ENCODE measurements at places on chromosomes 5 and 9.

GRCh38 chr9:36742264-36742663 is 169.6 kb downstream of the MELK start:
- DNase-seq: peak; percentile 32

- DNase-seq: no peak
These were observed 85.4 kb downstream of the TMEM167A start for GRCh38 chr5:82991678-82992323.

DNA sequence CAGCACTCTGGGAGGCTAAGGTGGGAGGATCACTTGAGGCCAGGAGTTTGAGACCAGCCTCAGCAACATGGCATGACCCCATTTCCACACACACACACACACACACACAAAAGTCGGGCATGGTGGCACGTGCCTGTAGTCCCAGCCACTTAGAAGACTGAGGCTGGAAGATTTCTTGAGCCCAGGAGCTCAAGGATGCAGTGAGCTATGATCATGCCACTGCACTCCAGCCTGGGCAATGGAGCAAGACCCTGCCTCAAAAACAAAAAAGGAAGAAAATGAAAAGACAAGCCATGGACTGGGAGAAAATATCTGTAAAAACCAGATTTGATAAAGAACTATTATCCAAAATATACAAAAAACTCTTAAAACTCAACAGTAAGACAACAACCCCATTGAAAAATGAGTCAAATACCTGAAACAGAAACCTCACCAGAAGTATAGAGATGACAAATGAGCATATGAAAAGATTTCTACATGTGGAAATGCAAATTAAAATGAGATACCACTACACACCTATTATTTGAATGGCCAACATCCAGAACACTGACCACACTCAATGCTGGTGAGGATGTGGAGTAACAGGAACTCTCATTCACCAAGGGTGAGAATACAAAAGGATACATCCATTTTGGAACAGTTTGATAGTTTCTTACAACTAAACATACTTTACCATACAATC is 24.7 kb downstream of the DNAJA1 start:
- no peak for DNase-seq

DNA sequence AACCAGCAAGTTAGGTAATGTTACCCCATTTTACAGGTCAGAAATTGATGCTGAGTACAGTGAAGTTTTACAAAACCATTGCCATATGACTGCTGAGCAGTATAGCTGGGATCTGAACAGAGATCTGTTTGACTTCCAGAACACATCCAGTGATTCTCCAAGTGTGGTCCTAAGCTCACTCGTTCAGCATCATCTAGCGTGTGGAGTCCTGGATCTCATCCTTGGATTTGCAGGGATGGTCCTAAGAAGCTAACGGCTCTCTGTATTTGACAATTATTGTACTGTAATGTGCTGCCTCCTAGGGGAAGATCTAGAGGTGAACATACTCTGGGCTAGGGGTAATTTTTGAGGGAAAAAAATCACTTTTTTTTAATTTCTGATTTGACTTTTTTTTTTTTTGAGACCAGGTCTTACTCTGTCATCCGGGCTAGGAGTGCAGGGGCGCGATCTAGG is 1.4 kb downstream of the SLC26A2 start:
- DNase-seq: no peak

GRCh38 chr9:2230362-2230761 is 215.2 kb downstream of the SMARCA2 start:
- no peak for DNase-seq

DNA sequence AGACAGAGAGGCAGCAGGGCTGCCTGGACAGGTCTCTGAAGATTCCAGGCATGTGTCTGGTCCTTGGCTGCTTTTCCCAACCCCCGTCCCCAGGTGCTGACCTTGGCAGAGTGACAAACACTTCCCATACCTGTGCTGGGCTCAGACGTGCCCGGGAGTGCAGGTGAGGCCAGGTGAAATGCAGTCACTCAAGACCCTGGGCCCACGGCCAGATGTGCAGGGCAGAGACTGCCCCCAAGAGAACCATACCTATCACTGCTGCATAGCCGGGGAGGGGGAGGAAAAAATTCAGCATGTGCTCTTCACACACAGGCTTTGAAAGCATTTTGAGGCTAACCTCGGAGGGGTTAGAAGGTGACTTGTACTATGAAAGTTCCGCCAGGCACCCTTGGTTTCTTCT is 22.6 kb downstream of the CCNJL start:
- DNase-seq: no peak

DNA sequence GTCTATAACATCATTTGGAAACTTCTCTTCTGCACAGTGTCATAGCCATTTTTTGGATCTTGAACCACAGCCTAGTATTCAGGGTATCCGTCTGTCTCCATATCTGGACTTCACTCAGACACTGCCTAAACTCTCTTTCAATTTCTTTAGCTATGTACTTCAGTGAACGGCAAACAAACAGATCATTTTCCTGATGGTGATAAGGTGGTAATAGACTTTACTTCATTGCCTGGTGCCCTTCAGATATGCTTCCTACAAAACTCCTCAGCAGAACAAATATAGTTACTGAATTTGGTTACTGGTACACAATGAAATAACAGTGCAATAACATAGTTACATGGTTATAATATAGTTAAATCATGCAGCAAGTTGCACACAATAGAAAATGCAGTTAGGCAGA is 348.2 kb downstream of the ZSWIM6 start:
- no peak for DNase-seq
